ENCODE measurements at places on chromosomes 2 and 18.

DNA sequence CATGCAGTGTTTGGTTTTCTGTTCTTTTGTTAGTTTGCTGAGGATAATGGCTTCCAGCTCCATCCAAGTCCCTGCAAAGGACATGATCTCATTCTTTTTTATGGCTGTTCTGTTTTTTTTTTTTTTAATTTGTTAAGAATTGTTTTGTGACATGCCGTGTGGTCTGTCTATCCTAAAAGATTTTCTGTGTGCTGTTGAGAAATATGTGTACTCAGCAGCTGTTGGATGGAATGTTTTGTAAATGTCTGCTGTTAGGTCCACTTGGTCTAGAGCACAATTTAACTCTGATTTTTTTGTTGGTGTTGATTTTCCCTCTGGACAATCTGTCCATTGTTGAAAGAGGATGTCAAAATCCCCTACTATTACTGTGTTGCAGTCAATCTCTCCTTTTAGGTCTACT lies 80.4 kb upstream of the WDR75 start:
- DNase-seq, result no peak

GRCh38 chr2:240759459-240759858 lies 60.6 kb downstream of the KIF1A start:
- no peak for DNase-seq

DNA sequence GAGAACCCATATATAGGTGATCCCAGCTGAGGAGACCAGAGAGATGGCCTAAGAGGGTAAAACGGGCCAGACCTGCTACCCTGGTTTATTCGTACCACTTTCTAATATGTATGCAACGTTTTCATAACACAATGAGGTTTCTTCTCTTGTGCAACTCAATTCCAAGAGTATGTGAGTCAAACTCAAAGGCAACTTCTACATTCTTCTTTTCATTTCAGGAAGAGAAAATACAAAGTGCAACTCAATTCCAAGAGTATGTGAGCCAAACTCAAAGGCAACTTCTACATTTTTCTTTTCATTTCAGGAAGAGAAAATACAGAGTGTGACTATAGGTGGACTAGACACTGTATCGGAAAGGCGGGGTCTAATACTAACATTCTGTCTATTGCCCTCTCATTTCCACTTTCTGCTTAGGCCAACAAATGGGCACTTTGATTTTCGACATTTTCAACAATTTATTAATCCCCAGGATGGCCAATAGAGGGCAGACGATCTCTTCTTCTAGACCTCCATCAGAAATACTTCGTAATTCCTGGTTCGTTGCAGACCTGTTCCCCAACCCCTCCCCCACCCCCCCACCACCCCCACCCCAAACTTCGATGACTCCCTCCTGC lies 3.7 kb upstream of the CRIM1 start:
- DNase-seq, result no peak

- DNase-seq, result no peak
These were observed at the start of gene KCNS3 for GRCh38 chr2:17878281-17879136. KCNS3 (plus strand) TSS chr2:17878667; CDS start chr2:17931009, 52,342 bp downstream.

GRCh38 chr2:65536596-65536995 lies 104.2 kb upstream of the SPRED2 start:
- no peak for DNase-seq

DNA sequence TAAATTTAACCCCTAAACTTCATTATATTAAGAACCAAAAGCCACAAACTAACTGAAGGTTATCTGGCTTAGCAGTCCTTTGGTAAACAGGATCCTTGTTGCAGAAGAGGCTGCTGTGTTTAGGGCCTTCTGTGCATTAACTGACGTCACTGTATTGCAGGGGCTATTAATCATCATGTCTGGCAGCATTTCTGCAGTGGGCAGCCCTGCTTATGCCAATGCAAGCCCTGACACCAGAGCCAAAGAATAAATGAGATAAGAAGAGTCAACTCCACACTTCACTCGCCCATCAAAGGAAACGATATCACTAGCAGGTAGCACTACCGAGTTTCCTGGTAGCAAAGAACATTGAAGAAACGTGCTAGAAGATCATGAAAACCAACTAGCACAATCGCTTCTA lies 110.6 kb downstream of the PLEKHM3 start:
- DNase-seq, result no peak

DNA sequence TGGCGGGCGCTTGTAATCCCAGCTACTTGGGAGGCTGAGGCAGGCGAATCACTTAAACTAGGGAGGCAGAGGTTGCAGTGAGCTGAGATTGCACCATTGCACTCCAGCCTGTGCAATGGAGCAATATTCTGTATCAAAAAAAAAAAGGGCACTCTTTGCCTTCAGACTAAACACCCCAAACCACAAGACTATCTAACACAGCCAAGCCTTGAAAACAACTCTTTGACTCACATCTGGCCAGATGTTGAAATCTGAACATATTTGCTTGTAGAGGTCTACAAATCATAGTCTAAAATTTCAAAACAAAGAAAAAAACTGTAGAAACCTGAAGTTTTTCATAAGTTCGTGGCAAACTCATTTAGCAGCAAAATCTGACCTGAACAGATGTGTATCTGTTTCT lies 94.9 kb downstream of the FAM161A start:
- DNase-seq, result no peak

DNA sequence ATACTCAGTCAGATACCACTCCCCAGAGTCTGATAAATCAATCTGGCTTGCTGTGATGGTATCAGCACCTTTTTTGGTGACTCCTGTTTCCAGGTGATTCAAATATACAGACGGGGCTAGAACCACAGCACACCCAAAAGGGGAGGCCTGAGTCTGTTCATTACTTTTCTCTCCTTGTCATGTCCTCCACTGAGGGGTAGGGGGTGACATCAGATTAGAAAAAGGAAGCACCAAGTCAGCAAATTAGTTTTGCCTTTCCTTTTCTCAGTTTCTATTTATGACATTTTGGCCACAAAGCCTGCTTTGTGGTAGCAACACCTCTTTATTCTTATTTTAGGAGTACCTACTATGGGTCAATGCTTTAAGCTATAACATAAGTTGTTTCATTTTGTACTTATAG lies 127.4 kb downstream of the CCDC102B start:
- peak; percentile 34 for DNase-seq

DNA sequence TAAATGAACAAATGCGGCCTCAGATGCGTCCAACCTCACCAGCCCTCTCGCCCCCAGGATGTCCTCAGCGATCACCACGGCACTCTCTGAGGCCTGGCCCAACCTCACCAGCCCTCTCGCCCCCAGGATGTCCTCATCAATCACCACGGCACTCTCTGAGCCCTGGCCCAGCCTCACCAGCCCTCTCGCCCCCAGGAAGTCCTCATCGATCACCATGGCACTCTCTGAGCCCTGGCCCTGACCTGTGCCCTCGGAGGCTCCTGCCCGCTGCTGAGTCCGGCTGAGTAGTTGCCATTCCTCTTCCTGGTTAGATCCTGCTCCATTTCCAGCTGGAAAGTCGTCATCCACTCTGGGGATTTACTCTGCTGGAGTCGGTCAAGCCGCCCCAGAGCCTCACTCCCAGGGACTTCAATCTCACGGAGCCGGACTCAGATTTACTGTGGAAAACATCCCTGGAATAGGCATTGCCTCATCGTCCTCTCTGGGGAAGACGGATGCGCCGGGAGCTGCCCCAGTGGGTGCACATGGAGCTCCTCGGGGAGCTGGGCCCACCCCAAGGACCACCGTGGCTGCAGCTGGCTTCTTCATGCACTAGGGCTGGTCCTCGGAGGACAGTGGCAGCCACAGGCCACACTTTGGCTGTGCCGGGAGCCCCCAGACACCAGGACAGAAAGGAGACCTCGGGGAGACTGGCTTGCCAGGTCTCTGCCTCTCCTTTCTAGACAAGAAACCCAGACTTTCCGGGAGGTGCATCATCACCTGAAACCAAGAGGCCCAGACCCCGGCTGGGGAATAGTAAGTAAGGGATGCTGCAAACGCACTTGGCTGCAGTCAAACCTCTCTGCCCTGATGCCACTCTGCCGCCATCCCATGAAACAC lies 230.6 kb downstream of the EIPR1 start:
- DNase-seq, result peak; percentile 62

- no peak for DNase-seq
These were observed 60.0 kb downstream of the ADCY3 start for GRCh38 chr2:24859968-24860600.

DNA sequence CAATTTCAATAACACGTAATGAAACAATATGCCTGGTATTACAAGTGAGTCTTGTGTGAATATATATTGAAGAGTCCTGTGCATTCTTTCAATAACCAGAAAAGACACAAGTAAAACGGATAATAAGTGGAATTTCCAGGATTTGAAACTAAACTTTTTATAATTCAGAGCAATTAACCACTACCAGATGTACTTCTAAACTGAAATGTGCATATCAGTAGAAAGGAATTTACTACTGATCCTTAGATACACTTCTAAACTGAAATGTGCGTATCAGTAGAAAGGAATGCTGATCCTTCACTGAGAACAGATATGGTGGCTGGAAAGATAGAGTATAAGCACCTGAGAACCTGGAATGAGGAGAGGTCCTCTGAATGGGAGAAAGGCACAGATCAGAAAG lies 470.9 kb upstream of the SPHKAP start:
- DNase-seq, result no peak

- DNase-seq, result peak; percentile 27
These were observed 1.3 kb downstream of the GAL3ST2 start for GRCh38 chr2:241777686-241778627.

GRCh38 chr2:231673348-231673770 lies 35.0 kb upstream of the PTMA start:
- peak; percentile 93 for DNase-seq

DNA sequence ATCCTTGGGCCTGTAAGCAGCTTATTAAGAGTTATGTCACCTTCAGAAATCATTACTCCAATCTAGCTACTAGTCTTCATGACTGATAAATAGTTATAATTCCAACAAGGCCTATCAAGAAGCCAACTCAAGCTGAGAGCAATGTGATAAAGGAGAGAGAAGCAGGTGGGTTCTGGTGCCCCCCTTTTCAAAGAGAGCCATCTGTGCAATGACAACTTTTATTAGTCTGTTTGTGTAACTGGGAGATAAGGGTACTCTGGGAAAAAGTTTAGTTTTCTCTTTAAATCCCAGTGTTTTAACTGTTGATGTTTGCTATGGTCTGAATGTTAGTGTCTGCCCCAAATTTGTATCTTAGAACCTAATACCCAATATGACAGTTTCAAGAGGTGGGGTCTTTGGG lies 60.6 kb downstream of the CCDC93 start:
- no peak for DNase-seq

DNA sequence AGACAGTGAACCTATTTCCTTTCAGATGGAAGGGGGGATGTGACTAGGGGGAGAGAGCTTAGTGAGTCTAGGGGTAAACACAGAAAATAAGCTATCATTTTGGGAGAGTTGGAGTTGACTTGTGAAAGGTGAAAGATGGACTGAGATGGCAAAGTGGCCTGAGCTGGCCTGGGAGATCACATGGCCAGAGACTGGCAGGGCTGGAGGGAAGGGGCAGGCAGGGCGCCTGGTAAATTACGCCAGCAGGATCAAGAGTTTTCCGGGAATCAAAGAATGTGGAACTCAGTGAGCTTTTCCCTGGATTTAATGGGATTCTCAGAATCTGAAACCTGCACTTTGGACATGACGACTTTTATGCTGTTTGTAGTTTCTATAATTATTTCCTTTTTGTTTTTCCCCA lies 841 bp upstream of the CFAP65 start:
- no peak for DNase-seq

- no peak for DNase-seq
These were observed 300.7 kb upstream of the DLGAP1 start for GRCh38 chr18:4755848-4756247.

DNA sequence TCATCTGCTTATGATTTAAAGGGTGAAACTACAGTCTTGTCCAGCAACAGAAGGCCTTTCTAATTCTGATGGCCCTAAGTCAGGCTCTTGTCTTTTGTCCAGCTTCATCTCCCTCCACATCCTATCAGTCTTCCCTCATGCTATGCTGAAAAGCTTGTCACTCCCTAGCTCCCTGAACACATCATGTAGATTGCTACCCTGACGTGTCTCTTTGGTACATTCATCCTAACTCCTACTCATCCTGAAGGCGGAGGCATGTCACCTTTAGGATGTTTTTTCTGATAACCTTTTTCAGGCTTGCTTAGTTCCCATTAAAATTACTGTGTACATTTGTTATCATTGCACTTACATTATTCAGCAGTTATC lies 78.4 kb upstream of the ARL5A start:
- DNase-seq, result no peak

- no peak for DNase-seq
These were observed 12.8 kb downstream of the EHBP1 start for GRCh38 chr2:62718225-62718822.

GRCh38 chr18:68837665-68838451 lies 40.0 kb downstream of the CCDC102B start:
- DNase-seq, result no peak

DNA sequence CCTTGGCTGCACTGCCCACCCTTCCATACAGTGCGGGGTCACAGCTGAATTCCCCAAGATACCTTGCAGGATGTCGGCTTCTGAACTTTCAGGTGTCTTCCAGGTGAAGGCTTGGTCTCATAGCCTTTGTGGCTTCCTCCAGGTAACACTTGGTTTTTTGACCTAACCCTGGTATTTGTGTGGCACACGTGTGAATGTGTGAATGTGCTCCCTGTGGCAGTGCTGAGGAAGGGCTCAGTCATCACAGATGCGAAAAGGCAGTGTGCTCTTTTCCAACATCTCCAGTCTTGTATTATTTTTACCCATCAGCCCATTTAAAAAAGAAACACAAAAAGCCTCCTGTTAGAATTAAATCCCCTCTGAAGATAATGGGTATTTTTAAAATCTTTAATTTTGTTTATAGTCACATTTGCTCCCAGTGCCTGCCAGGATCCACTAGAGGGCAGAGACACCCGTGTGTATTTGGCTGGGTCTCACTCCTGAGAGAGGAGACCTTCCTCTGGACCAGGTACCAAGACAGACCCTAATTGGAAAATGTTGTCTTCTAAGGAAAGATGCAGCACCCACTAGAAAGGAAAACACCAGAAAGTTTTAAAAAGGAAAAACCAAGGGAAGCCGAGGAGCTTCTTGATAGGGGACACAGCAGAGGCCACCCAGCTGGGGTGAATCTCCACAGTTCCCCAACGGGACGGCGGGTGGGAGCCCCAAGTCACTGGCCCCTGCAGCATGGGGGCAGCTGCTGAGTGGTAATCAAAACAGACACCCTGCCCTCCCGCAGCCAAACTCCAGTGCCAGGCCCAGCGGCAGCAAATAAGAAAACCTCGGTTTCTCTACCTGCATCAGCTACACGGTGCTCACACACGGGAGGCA lies 27.7 kb downstream of the FAM110C start:
- no peak for DNase-seq

DNA sequence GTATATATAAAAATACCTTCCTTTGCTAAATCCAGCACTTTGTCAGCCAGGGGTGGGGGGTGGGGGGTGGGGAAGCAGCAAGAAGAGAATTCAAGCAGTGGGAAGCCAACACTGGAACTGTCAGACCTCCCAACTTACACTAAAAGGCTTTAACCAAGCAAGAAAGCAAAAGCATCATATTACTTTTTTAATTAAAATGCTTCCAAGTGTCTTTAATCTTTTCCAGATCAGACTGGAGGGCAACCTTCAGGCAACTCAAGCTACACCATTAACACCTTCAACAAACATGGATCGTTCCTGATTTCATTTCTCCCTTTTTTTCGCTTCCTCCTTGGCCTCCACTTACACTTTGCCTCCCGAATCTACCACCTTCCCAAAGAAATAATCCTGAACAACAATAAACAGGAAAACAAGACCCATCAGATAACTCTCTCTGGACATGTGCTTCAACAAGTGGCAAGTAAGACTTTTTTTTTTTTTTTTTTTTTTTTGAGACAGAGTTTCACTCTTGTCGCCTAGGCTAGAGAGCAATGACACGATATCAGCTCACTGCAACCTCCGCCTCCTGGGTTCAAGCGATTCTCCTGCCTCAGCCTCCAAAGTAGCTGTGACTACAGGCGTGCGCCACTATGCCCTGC lies 35.5 kb downstream of the ZNF521 start:
- DNase-seq, result no peak

GRCh38 chr18:51127664-51128063 lies 69.8 kb downstream of the MEX3C start:
- DNase-seq, result no peak
